ENCODE measurements at places on chromosomes 16 and 17. TPM values are rescaled to one million over a fixed set of nuclear protein-coding genes. Genes with fewer than 3 reads are reported as not detected.
A peak's percentile ranks its signal among the peaks of the same experiment; 100 is the strongest.

The BAHCC1 gene
- 30.7 TPM for polyA plus RNA-seq

The SHISA6 gene
- 72.5 TPM for polyA plus RNA-seq

The RPL13 gene
- polyA plus RNA-seq, result 1,884 TPM

- no peak for DNase-seq
These were observed 71.5 kb upstream of the PLCG2 start for GRCh38 chr16:81707411-81708265.

GRCh38 chr17:58314706-58315015, 13.9 kb downstream of the TSPOAP1 start:
- no peak for DNase-seq

GRCh38 chr16:85570213-85570734, 42.8 kb upstream of the GSE1 start:
- no peak for DNase-seq

DNA sequence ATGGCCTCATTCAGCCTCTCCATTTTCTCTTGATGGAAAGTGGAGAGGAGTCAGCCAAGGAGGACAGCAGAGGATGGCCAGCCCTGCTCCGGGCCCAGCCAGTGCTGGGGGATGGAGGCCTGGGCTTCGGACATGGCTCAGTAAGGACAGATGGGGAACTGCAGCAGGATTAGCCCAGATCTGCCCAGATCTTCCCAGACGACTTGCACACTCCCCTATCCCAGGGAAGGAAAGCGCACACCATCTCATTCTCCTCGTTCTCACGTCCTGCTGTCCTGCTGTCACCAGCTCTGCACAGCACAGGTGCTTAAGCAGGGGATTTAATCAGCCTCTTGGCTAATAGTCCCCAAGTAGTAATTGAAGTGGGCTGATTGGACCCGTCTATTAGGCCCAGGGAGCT, 100.2 kb upstream of the SDK2 start:
- DNase-seq, result no peak

GRCh38 chr16:90046971-90047713, 27.9 kb upstream of the DBNDD1 start:
- DNase-seq, result no peak

The SLFN12L gene
- polyA plus RNA-seq, result not detected

- no peak for DNase-seq
These were observed 47.2 kb downstream of the GPRC5B start for GRCh38 chr16:19837331-19837980.

DNA sequence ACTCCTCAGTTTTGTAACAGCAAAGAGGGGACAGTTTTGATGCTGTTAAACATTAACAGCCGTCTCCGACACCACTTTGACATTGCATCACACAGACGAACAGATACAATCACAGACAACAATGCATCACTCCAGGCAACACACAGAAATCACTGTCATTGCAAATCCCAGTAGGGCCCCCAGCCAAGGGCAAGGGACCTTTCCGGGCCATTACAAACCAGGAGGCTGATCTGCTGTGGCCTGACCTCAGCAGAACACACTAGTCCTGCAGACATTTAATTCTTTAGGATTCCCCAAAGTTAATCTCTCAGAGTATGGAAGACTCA, 136.2 kb upstream of the RCVRN start:
- DNase-seq, result no peak

DNA sequence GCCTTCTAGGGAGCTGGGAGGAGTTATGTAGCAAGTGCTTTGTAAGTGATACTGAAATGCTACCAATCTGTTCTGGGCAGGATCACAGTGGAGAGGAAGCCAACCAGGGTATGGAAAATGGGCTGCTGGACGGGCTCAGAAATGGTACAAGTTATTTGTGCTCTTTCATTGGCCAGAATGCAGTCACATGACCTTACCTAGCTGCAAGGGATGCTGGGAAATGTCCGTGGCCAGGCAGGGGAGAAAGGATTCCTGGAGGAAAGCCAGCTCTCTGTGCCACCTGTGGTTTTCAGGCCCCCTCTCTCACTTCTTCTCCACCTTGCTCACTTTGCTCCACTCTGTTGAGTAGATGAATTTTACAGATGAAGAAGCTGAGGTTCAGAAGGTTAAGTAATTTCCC, 4.8 kb downstream of the EEF2K start:
- DNase-seq, result no peak

DNA sequence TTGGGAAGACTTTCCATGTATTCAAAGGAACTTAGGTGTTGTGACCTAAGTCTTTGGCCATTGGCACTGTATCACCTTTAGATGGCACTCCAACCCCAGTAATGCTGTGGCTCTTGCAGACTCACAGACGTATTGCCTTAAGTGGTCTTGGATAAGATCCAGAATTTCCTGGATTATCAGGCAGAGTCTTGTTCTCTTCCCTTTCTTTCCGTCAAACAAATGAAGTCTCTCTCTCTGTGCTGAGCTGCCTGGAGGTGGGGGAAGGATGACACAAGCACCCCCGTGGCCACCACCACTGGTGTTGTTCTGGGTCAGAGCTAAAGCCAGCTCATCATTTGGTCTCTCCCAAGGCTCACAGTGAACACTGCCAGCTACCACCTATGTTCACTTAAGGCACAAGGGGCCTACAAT, 789.9 kb upstream of the KIF2B start:
- no peak for DNase-seq

DNA sequence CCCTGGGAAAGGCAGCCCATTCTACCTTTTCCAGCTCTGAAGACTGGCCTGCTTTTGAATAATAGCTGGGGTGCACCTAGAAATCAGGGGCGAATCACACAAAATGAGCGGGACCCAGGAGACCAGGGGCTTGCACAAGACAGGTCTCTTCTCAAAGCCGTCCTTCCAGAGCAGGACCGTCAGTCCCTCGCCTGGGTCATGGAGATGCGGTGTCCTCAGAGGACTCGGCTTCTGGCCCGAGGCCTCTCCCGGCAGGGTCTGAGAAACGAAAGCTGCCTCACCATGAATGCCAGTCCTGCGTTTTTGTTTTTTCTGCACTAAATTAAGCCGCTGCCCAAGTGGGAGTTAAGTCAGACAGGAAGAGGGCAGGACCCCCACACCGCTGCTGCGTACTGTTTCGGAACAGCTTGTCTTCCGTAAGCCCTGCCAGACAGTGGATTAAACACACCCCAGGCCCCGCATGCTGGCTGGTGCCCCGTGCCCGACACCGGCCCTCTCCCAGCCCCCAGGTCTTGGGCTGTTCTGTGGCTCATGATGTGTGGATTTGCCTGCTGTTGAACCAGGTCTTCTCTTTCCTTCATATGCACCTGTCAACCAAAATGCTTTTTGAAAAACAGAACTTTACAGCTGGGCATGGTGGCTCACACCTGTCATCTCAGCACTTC, 142.1 kb upstream of the RPH3AL start:
- no peak for DNase-seq

- DNase-seq, result no peak
These were observed 93.0 kb downstream of the SEC14L1 start for GRCh38 chr17:77233635-77234334.

DNA sequence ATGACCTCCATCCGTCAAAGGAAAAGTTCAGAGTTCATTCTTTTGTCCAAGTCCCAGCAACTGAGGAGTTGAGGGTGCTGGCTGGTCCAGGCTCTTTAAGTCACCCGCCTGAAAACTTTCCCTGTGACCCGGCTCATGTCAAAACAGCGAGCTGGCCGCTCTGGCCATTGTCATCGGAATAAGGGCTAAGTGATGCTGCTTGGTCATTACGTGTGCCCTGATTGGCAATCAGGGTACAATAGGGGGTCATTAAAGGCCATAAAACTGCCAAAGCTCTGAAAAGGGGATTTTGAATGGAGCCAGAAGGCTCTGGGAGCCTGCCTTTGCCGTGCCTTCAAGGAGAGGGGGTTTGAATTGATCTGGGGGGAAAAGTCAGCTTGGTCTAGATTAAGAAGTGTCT, 88.5 kb upstream of the IRX3 start:
- no peak for DNase-seq

DNA sequence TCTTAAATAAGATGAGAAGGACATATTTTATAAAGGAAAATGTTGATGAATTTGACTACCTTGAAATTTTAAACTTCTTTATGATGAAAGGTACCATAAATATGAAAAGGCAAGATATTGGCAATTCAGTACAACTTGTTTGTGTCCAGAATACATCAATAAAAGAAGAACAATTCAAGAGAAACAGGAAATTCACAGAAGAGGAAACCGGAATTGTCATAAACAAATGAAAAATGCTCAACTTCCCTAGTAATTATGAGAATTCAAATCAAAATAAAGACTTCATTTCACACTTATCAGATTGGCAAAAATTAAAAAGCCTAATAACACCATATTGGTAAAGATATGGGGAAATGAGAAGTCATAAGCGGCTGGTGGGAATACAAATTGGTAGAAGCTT, 54.3 kb downstream of the WSB1 start:
- no peak for DNase-seq

GRCh38 chr17:63431939-63432804, 13.9 kb downstream of the CYB561 start:
- DNase-seq, result no peak

The LDAF1 gene
- 24.6 TPM for polyA plus RNA-seq

The KRTAP4-11 gene
- not detected for polyA plus RNA-seq

- no peak for DNase-seq
These were observed 7.6 kb upstream of the BMERB1 start for GRCh38 chr16:15426796-15427195.

DNA sequence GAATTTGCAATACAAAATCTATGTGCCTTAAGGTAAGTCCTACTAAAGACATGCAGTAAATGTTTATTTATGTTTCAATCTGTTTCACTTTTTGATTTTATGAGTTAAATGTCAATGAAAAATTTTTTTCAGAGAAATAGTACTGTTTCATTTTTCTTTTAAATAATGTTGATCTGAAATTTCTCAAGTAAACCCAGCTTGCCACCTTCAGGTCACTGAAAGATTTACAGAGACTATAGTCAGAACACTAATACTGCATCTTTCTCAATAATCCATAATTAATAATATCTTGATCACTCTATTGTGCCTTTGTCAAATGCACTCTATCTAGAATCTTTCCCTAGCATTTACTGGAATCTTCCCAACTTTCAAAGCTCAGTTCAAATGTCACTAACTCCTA, 6.5 kb upstream of the DHX40 start:
- DNase-seq, result peak; percentile 36

- no peak for DNase-seq
These were observed 1.8 kb downstream of the TBC1D16 start for GRCh38 chr17:80033840-80034239.

DNA sequence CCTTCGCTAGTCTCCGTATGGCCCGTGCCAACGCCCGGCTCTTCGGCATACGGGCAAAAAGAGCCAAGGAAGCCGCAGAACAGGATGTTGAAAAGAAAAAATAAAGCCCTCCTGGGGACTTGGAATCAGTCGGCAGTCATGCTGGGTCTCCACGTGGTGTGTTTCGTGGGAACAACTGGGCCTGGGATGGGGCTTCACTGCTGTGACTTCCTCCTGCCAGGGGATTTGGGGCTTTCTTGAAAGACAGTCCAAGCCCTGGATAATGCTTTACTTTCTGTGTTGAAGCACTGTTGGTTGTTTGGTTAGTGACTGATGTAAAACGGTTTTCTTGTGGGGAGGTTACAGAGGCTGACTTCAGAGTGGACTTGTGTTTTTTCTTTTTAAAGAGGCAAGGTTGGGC, 2.5 kb downstream of the RPL13 start:
- DNase-seq, result no peak

GRCh38 chr17:7888184-7888920, at the start of gene CHD3:
Gene CHD3 (plus strand): TSS chr17:7888789. CDS start chr17:7889001, 212 bp downstream.
- no peak for DNase-seq

DNA sequence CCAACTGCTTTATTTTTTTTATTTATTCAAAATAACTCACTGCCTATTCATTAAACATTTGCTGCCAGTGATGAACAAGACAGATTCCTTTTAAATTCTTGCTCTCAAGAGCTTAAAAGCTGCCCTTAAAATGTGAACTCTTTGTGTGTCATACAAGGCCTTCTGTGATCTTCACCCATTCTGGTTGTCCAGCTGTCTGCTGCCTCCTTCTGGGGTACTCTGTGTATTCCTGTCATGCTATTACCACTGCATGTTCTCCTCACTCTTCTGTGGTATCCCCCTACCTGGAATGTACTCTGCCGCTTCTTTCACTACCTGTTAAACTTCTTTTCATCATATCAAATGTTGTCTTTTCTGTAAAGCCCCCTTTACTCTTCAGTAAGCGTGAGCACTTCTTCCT, 165.8 kb downstream of the CHD9 start:
- DNase-seq, result peak; percentile 37

GRCh38 chr16:84892097-84892496, 72.3 kb downstream of the CRISPLD2 start:
- no peak for DNase-seq

DNA sequence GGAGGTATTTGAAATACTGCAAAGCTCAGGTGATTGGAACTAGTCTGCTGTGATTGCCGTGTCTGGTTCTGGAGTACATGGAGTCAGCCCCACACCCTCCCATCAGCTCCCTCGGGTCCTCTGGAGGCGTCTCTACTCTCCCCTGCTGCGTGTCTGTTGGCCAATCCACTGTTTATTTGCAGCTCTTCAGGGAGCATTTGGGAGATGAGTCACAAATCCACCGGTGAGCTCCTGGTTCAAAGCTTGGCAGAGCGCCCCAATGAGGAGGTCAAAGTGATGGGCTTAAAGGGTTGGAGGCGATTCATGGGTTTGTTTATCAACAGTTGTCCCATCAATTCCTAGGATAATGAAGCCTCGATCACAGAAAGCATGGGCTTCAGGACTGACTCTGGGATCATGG, 14.6 kb downstream of the CALB2 start:
- DNase-seq, result no peak

DNA sequence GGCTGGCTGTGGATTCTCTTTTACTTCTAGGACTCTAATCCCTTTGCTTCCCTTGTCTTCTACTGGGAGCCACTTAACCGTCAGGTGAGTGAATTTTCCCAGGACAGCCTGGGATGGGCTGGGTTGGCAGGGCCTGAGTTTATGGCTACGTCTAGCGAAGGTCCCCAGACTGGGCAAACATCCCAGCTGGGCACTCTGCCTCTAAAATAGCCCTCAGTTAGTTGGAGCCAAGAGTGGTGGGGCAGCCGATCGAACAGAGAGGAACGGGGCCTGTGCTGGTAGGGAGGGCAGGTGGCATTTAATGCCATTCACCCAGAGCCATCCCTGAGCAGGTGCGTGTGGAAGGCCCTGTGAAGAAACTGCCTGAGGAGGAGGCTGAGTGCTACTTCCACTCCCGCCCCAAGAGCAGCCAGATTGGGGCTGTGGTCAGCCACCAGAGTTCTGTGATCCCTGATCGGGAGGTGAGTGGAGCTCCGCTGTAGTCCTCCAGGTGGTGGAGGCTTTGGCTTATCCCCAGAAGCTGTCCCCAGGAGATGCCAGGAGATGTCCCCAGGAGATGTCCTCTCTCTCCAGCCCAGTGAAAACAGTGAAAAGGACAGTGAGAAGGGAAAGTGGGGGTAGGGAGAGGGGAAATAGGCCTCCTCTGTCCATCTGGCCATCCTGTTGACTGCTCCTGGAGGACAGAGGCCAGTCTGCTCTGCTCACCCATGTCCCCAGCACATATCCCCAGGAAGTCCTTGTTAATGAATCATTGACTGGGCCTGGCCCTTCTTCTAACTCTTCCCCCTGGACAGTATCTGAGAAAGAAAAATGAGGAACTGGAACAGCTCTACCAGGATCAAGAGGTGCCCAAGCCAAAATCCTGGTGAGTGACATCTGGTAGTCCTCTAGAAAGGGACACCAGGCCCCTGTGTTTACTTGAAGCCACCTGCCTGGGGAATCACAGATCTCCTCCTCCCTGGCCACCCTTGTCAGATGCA, 4.4 kb downstream of the PNPO start:
- DNase-seq, result no peak

GRCh38 chr16:70253291-70254106, 1.8 kb upstream of the EXOSC6 start:
- DNase-seq, result no peak

The RAMP2 gene
- polyA plus RNA-seq, result 79.3 TPM

GRCh38 chr16:51651061-51651466, 500.0 kb upstream of the SALL1 start:
- peak; percentile 92 for DNase-seq
